ENCODE measurements at places on chromosomes 3 and 15.

- no peak for DNase-seq
Measured at GRCh38 chr3:69445024-69445423, 59.1 kb upstream of the FRMD4B start.

DNA sequence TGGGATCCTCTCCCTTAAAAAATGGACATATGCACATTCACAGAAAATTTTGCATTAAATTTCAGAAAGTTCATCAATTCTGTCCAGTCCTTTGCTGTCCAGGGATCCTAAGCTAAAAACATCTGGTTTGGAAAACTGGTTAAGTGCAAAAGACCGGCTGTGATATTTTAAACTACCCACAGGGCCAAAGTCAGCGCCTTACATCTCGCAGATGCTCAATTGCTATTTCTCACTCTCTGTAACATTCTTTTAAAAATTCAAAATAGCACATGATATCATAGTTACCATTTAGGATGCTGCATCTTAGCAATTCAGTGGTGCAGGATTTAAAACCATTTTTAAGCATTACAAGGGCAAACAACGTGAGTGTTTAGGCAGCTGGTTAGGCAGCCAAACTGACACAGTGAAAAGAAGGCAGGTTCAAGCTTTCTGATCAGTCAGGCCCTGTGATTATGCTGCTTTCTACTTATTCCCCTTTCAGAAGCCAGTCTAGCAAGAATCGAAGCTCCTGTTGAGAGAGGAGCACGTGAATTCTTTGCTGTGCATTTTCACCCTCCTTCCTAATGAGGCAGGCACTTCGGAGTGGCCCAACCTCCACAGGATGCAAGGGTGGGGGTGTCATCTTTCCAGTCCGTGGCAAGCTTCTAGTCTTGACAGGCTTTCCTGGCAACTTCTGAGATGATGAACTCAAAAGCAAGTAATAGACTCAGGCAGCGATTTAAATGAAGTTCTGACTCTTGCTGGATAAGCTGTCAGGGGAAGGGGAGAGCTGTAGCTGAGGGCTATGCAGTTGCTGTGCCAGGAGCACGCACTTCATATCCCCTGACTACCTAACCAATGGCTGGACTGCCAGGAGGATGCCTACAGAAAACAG lies 8.8 kb downstream of the PRICKLE2 start:
- DNase-seq: no peak

GRCh38 chr3:160134964-160135363 lies 90.3 kb upstream of the C3orf80 start:
- DNase-seq: no peak

GRCh38 chr15:77024273-77025082 lies 29.6 kb downstream of the PSTPIP1 start:
- peak; percentile 28 for DNase-seq

GRCh38 chr3:42394579-42395288 lies 15.7 kb downstream of the LYZL4 start:
- DNase-seq: no peak

DNA sequence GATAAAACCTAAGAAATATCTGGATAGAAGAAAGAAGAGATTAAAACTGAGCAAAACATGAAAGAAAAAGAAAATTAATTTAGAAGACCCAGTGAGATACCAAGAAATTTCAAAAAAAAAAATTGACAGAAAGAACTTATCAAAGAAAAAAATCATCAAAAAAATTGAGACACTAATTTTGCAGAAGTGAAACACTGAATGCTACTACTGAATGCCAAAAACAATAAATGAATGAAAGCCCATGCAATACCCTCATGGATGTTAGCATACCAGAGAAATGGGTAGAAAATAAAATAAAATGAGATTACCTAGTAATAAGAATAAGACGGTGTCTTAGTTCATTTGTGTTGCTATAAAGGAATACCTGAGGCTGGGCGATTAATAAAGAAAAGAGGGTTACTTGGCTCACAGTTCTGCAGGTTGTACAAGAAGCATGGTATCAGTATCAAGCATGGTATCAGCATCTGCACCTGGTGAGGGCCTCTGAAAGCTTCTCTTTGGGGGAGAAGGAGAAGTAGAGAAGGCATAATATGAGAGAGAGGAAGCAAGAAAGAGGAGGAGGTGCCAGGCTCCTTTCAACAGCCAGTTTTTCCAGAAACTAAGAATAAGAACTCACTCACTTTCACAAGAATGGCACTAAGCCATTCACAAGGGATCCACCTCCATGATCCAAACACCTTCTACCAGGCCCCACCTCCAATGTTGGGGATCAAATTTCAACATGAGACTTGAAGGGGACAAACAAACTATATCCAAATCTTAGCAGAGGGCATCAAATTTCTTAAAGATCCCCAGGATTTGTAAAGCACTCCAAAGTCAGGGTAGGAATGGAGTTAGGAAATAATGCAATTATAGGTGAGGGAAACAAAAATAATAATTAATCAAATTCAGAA lies 73.2 kb downstream of the BTLA start:
- no peak for DNase-seq

- DNase-seq: no peak
Measured at GRCh38 chr3:34196914-34197313, 398.5 kb downstream of the PDCD6IP start.

DNA sequence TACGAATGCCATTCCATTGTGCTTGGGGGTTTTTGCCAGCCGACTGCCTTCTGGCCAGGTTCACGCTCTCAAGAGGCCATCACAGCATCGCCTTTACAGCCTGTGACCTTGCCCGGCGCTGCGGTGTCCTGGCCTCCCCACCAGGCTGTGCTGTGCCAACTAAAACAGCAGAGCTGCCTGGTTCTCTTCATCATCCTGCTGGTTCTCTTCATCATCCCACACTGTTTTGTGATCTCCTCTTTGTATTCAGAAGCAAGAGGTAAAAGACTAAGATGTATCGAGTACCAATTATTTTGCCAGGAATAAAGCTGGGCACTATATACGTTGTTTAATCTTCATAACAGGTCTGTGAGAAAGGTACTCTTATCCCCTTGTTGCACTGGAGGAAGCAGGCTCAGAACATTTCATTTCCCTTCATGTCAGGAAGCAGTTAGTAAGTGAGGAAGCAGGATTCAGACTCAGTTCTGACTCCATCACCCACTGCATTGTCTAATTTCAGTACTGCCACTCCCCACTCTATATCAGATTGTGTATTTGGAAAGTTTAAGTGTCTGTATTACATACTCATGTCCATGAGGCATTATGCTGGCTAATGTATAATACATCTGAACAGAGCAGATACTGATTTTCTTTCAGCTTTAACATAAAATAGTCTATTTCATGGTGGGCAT lies 92.7 kb downstream of the LRRC28 start:
- DNase-seq: peak; percentile 28

DNA sequence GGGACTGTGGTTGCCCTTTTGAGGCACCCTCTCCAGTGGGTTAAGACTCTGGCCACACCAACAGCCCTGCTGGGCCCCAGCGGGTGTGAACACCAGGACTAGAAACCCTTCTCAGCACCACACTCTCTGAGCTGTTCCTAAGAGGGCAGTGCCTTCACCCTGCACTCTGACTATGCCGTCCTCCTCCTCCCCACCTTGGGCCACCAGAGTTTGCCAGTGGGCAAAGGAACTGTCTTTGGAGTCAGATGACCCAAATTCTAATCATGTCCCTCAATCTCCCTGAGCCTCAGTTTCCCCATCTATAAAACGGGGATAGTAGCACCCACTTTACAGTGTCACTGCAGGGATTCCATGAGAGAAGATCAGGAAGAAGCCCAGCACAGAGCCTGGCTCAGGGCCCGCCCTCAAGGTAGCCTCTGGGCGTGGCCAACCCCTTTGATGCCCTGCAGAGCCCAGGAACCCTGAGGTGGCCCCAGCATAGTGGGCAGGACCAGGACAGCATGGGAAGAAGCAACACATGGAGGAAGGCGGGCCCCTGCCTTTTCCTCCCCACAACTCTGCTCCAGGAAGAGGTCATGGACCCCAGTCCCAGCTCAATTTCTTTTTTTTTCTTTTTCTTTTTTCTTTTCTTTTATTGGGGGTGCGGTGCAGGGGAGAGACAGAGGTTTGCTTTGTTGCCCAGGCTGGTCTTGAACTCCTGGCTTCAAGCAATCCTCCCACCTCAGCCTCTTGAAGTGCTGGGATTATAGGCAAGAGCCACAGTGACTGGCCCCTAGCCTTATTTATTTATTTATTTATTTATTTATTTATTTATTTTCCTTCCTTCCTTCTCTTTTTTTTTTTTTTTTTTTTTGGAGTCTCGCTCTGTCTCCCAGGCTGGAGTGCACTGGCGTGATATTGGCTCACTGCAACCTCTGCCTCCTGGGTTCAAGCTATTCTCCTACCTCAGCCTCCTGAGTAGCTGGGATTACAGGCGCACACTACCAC lies 115.7 kb upstream of the LINGO1 start:
- no peak for DNase-seq

- no peak for DNase-seq
Measured at GRCh38 chr3:12472000-12472610, 12.2 kb upstream of the TSEN2 start.

DNA sequence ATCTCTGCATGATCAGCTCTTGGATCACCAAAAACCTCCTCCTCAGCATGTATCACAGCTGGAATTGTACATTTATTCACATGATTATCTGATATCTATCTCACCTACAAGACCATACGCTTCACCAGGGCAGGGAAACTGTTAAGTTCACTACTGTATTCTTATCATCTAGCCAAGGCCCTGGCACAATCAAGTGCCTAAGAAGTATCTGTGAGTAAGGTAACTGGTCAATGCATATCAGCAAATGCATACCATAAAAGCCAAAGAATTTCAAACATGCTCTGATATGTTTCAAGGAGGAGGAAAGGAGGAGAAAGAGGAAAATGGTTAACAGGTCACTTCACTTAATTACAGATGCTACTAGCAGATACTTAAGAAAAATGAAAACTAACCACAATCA lies 158.4 kb downstream of the LIPC start:
- DNase-seq: no peak

DNA sequence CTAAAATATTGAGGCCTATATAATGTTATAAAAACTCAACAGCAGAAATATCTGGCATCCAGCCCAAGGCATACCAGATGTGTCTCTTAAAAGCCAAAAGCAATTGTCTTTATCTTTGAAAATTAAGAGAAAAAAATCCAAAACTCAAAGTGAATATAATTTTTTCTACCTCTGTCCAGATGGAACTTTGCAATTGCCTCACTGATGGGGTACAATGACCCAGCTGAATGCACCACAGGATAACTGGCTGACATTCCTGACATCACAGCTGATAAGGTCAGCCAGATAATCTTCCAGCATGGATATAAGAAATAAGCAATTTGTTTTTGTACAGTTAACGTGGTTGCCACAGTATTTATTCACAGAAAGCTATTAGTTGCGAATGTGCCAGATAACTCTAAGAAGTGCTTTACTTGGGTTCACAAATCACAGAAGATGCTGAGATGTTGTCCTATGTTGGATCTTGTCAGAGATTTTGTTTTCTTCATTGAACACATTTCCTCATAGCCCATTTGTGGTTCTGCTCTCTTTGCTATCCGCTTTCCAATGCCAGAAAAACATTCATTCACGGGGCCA lies 566.9 kb upstream of the CCDC54 start:
- no peak for DNase-seq

GRCh38 chr15:96353416-96353929 lies 23.0 kb downstream of the NR2F2 start:
- no peak for DNase-seq

Data from activated CD8-positive, alpha-beta memory T cell treated with anti-CD3 and anti-CD28 coated beads for 4 hours (primary cell).